ENCODE measurements at places on chromosomes 6 and 20. TPM values are rescaled to one million over a fixed set of nuclear protein-coding genes. Genes with fewer than 3 reads are reported as not detected.
A peak's percentile ranks its signal among the peaks of the same experiment; 100 is the strongest.

- no peaks in the 10 kb centered on the region for H3K27me3 ChIP-seq
- no peaks in the 10 kb centered on the region for H3K4me1 ChIP-seq
- H3K36me3 ChIP-seq = no peaks in the 10 kb centered on the region
- H3K4me3 ChIP-seq = no peak overlapping the region
- DNase-seq = no peak
Observed at GRCh38 chr6:109282756-109283155, 99.5 kb downstream of the CD164 start.

Gene SIRPG
- total RNA-seq = 0.69 TPM

GRCh38 chr20:12243327-12243726 is 325.6 kb downstream of the BTBD3 start:
- H3K27ac ChIP-seq = no peak overlapping the region
- H3K36me3 ChIP-seq = no peaks in the 10 kb centered on the region
- H3K4me3 ChIP-seq = no peak overlapping the region
- no peaks in the 10 kb centered on the region for H3K4me1 ChIP-seq
- DNase-seq = no peak

Gene SMLR1
- total RNA-seq = not detected

GRCh38 chr6:18707714-18708439 is 320.7 kb downstream of the RNF144B start:
- no peaks in the 10 kb centered on the region for H3K4me1 ChIP-seq
- DNase-seq = no peak
- no peak overlapping the region for H3K4me3 ChIP-seq
- H3K27ac ChIP-seq = no peak overlapping the region
- no peaks in the 10 kb centered on the region for H3K27me3 ChIP-seq

DNA sequence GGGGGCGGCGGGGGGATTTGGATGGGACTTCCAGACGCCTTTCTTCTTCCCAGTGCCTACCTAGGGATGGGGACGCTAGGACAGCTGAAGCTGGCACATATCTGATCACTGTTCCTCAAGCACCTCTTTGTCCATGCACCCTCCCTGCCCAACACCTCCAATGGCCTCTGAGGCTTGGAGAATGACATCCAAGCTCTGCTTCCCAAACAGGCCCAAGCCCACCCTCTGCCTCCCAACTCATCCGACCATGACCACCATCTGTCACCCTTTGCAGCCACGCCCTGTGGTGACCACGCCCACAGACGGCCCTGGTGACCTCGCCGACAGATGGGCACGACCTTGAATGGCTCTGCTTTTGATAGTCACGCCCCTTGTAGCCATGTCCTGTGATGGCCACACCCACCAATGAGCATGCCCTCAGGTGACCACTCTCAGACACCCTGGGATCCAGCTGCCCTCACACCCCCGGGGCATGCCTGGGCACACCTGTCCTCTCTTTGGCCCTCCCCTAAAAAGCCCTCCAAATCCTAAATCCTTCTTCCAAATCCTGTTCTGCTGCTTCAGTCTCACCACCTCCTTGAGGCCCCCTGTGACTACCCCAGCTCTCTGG is 51.0 kb downstream of the SSR1 start:
- peak overlapping the region; percentile 53 for H3K4me3 ChIP-seq
- H3K27ac ChIP-seq = no peak overlapping the region
- peak; percentile 68 for DNase-seq

GRCh38 chr6:122752459-122752858 is 27.1 kb upstream of the FABP7 start:
- H3K36me3 ChIP-seq = no peaks in the 10 kb centered on the region
- H3K4me1 ChIP-seq = no peaks in the 10 kb centered on the region
- H3K27me3 ChIP-seq = no peaks in the 10 kb centered on the region
- no peak overlapping the region for H3K27ac ChIP-seq
- H3K4me3 ChIP-seq = no peak overlapping the region
- no peak for DNase-seq

- H3K27me3 ChIP-seq = no peaks in the 10 kb centered on the region
- no peaks in the 10 kb centered on the region for H3K36me3 ChIP-seq
- no peak overlapping the region for H3K4me3 ChIP-seq
- DNase-seq = no peak
- no peak overlapping the region for H3K27ac ChIP-seq
- no peaks in the 10 kb centered on the region for H3K4me1 ChIP-seq
Observed at GRCh38 chr20:53978497-53978896, 91.9 kb downstream of the BCAS1 start.

Gene PRSS16
- 21.8 TPM for total RNA-seq

Gene MTRF1L
- 23.9 TPM for total RNA-seq

GRCh38 chr6:45533386-45533785 is 155.7 kb upstream of the SUPT3H start:
- peak overlapping the region; percentile 13 for H3K27ac ChIP-seq
- no peaks in the 10 kb centered on the region for H3K27me3 ChIP-seq
- H3K36me3 ChIP-seq = no peaks in the 10 kb centered on the region
- no peaks in the 10 kb centered on the region for H3K4me1 ChIP-seq
- H3K4me3 ChIP-seq = no peak overlapping the region

- no peaks in the 10 kb centered on the region for H3K36me3 ChIP-seq
- no peaks in the 10 kb centered on the region for H3K27me3 ChIP-seq
- no peak overlapping the region for H3K4me3 ChIP-seq
- DNase-seq = no peak
- H3K4me1 ChIP-seq = no peaks in the 10 kb centered on the region
Observed at GRCh38 chr20:8901237-8902025, 167.5 kb upstream of the PLCB4 start.

Gene TFAP2C
- total RNA-seq = 1.3 TPM

- H3K27me3 ChIP-seq = no peaks in the 10 kb centered on the region
- no peaks in the 10 kb centered on the region for H3K36me3 ChIP-seq
- no peaks in the 10 kb centered on the region for H3K4me1 ChIP-seq
- H3K4me3 ChIP-seq = no peak overlapping the region
- H3K27ac ChIP-seq = no peak overlapping the region
- DNase-seq = no peak
Observed at GRCh38 chr6:40545954-40546353, 41.2 kb downstream of the LRFN2 start.

DNA sequence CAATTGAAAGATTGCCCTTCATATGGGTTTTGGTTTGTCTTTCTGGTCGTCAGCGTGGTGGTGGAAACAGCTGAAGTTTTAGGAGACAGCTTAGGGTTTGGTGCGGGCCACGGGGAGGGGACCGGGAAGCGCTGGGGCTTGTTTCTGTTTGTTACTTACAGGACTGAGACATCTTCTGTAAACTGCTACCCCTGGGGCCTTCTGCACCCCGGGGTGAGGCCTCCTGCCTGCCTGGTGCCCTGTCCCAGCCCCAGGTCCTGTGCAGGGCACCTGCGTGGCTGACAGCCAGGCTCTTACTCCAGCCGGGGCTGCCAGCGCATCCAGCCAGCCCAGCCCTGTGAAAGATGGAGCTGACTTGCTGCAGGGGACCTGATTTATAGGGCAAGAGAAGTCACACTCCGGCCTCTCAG is 22.8 kb downstream of the NPEPL1 start:
- H3K4me3 ChIP-seq = no peak overlapping the region
- H3K4me1 ChIP-seq = no peaks in the 10 kb centered on the region
- H3K36me3 ChIP-seq = no peaks in the 10 kb centered on the region
- no peaks in the 10 kb centered on the region for H3K27me3 ChIP-seq

GRCh38 chr6:108438918-108439317 is 121.8 kb upstream of the FOXO3 start:
- H3K4me1 ChIP-seq = no peaks in the 10 kb centered on the region
- H3K4me3 ChIP-seq = no peak overlapping the region
- no peak for DNase-seq
- no peaks in the 10 kb centered on the region for H3K27me3 ChIP-seq

Gene AGER
- total RNA-seq = 4.1 TPM

Gene VIP
- 10.9 TPM for total RNA-seq

DNA sequence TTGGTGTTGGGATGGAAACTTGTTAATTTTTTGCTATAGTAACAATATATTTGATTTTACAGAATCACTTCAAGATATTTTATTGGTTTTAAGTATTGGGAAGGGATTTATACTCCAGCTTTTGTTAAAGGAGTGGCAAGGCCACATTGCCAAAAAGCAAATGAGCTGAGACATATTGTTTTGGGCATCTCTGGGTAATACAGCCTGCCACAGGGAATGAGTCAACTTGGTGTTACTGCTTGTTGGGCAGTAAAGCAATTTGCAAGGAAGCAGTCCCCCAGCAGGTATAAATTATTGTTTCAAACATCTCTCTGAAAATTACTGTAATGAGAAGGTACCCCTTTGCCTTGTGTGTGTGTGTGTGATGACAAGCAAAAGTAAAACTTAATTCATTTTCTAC is 868.3 kb upstream of the FLRT3 start:
- no peak overlapping the region for H3K27ac ChIP-seq
- H3K36me3 ChIP-seq = no peaks in the 10 kb centered on the region
- no peaks in the 10 kb centered on the region for H3K4me1 ChIP-seq
- no peak overlapping the region for H3K4me3 ChIP-seq
- H3K27me3 ChIP-seq = no peaks in the 10 kb centered on the region

Gene KCNK16
- not detected for total RNA-seq

GRCh38 chr6:160173806-160174527 is 52.4 kb downstream of the SLC22A1 start:
- no peaks in the 10 kb centered on the region for H3K4me1 ChIP-seq
- H3K27ac ChIP-seq = no peak overlapping the region
- no peaks in the 10 kb centered on the region for H3K27me3 ChIP-seq

Gene IPCEF1
- total RNA-seq = 1.2 TPM

GRCh38 chr6:71724456-71725125 is 161.8 kb upstream of the RIMS1 start:
- H3K27ac ChIP-seq = no peak overlapping the region
- no peaks in the 10 kb centered on the region for H3K4me1 ChIP-seq
- no peak overlapping the region for H3K4me3 ChIP-seq
- no peaks in the 10 kb centered on the region for H3K27me3 ChIP-seq

DNA sequence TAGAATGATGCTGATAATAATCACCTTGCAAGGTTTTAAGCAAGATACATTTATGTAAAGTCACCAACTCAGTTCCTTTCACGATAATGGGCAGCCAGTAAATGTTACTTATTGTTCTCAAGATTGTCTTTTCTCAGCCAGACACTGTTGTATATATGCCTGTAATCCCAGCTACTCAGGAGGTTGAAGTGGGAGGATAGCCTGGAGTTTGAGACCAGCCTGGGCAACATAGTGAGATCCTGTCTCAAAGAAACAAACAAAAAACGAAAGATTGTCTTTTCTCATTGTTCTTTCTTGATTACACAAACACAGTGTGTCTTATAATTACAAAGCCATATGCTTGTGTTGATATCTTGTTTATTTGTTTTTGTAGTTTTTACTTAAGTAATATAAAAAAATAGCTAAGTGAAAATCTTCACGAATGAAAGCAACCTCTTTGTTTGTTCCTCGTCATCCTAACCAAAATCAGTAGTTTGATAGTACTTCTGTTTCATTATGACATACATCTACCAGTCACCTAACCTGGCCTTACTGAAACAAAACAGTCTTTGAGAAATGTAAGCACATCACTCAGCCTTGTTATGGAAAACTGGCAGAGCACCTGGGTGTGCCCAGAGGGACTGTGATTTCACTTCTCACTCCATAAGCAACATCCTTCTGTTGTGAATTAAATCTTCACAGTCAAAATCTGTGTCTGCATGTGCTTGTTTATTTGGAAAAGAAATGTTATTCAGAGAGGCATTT is 436.2 kb upstream of the SOX4 start:
- H3K27me3 ChIP-seq = no peaks in the 10 kb centered on the region
- H3K4me1 ChIP-seq = no peaks in the 10 kb centered on the region
- no peak for DNase-seq
- no peak overlapping the region for H3K4me3 ChIP-seq
